ENCODE measurements at places on chromosomes 6 and 20.

GRCh38 chr20:52777171-52777570 lies 195.0 kb upstream of the TSHZ2 start:
- DNase-seq: no peak

DNA sequence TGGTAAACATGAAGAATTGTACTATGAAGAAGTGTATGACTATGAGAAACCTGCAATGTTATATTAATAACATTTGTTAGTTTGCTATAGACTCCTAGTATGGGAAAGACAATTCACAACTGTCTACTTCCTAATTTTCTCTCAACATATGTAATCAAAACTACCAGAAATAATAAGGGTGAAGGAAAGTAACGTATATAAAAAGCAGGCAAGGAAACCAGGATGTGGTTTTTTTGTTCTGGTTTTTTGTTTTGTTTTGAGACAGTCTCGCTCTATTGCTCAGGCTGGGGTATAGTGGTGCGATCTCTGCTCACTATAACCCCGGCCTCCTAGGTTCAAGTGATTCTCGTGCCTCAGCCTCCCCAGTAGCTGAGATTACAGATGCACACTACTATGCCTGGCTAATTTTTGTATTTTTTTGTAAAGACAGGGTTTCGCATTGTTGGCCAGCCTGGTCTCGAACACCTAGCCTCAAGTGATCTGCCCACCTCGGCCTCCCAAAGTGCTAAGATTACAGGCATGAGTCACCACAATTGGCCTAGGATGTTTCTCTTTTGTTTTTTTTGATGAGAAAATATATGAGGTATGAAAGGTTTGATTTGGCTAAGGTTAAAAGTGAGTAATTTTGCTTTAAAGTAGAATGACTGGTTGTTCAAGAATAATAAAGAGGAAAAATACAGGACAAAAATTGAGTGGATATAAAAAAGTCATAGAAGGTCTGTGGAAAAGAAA lies 83.1 kb downstream of the PTCHD4 start:
- DNase-seq: no peak

GRCh38 chr6:68634726-68635411 lies at the start of gene ADGRB3:
TSS of gene ADGRB3 (plus strand) at chr6:68635282. CDS start at chr6:68638676, 3,394 bp downstream.
- DNase-seq: peak; percentile 99

- DNase-seq: no peak
Measured at GRCh38 chr20:44901974-44902373, 7.9 kb upstream of the PABPC1L start.

- DNase-seq: peak; percentile 55
Measured at GRCh38 chr6:107489636-107490565, at the start of gene SOBP. TSS of gene SOBP (plus strand) at chr6:107490117. CDS start at chr6:107490617, 500 bp downstream.

All from anterior cingulate cortex (tissue), 58 donors.